ENCODE measurements at places on chromosomes 1 and 21. TPM values are rescaled to one million over a fixed set of nuclear protein-coding genes. Genes with fewer than 3 reads are reported as not detected.

The ASTN1 gene
- not detected for total RNA-seq

The TNFRSF18 gene
- total RNA-seq, result 387 TPM

GRCh38 chr1:2473198-2473597 is 2.9 kb upstream of the PLCH2 start:
- DNase-seq, result no peak

The PAQR6 gene
- total RNA-seq, result 4.0 TPM

DNA sequence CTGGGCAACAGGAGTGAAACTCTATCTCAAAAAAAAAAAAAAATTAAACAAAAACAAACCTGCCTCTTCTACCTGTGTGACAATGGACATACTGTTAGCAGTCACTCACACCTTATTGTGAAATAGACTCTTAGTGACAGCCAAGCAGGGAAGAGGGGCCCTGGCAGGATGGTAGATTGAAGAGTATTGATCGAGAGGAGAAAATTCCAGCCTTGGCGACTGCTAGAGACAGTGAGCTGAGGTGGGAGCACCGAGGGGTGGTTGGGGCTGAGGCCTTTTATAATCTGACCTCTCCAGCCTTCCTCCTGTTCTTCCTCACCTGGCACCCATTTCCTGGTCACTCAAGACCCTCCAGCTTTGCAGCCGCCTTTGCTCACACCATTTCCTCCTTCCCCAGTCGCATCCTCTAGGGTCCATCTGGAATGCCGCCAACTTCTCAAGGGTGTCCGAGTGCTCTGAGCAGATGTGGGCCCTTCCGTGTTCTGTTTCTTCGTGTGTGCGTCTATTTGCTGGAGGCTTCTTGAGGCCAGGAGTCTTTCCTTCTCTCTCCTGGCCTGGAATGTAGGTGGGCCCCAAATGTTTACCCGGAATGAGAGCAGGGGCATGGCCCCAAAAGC is 196.9 kb upstream of the TMEM51 start:
- DNase-seq, result no peak

The DHRS3 gene
- total RNA-seq, result 57.6 TPM

The IVL gene
- total RNA-seq, result not detected

DNA sequence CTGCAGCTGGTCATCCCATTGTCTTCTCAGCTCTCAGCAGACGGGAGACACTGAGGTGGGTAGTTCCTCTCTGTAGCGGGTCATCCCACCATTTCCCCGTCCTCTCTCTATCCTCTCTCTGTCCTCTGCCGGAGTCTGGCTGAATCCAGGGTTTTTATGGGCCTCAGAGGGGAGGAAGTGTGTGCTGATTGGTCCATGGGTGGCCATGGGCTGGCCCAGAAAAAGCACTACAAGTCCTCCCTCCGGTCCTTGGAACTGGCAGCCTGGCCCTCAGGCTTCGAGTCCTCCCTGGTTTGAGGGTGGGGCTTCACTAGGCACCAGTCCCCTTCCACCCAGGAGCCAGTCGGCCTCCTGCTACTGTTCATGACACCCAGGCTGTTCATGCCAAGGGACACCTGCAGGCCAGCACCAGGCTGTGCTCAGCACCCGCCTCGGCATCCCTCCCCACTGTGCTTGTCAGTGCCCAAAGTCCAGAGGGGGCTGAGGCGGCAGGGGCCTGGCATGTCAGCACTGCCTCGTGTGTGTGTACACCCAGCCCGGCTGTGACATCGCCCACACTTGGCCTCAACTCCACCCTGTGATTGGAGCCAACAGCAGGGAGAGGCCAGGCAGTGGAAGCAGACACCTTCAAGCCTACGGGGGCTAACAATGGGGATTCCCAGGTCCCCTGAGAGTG is 23.0 kb upstream of the LRRC8C start:
- peak; percentile 79 for DNase-seq

The OR2G6 gene
- not detected for total RNA-seq

GRCh38 chr1:203669739-203670138 is 43.1 kb downstream of the ATP2B4 start:
- DNase-seq, result no peak

GRCh38 chr1:98325646-98326440 is 335.7 kb upstream of the SNX7 start:
- DNase-seq, result no peak

GRCh38 chr1:46797696-46798470 is 963 bp upstream of the CYP4B1 start:
- DNase-seq, result no peak

DNA sequence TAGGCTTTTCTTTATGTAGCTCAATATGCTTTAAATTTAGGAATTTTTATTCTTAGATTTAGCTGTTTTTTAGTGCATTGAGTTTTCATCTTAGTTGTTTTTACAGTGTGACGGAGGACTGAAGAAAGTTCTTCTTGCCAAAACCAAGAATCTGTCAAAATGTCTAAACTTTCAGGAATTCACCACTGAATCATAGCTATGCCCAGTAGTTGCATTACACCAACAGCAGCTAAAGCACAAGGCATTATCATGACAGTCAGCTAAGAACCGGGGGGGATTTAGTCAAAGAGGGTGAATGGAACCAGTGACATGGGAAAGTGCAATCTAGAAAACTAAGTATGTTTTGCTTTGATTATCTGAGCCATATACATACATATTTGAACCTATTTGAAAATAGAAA is 6.5 kb upstream of the C1orf146 start:
- DNase-seq, result no peak

The LCE6A gene
- total RNA-seq, result not detected

GRCh38 chr1:80994038-80994437 is 806.7 kb upstream of the ADGRL2 start:
- no peak for DNase-seq

GRCh38 chr1:200038325-200038980 is 10.9 kb downstream of the NR5A2 start:
- no peak for DNase-seq

- no peak for DNase-seq
These were observed 11.1 kb downstream of the DIPK1A start for GRCh38 chr1:92949937-92950817.

- DNase-seq, result no peak
These were observed 3.2 kb downstream of the DVL1 start for GRCh38 chr1:1345860-1346500.

GRCh38 chr1:107187399-107187798 is 46.6 kb downstream of the NTNG1 start:
- no peak for DNase-seq

The KRTAP20-2 gene
- total RNA-seq, result not detected

The C1orf115 gene
- 0.76 TPM for total RNA-seq

GRCh38 chr21:35026153-35026500 is 23.0 kb downstream of the RUNX1 start:
- DNase-seq, result no peak

GRCh38 chr1:40553017-40553416 is 21.6 kb downstream of the ZNF684 start:
- DNase-seq, result no peak

GRCh38 chr1:244599937-244600350 is 53.0 kb upstream of the DESI2 start:
- peak; percentile 76 for DNase-seq

DNA sequence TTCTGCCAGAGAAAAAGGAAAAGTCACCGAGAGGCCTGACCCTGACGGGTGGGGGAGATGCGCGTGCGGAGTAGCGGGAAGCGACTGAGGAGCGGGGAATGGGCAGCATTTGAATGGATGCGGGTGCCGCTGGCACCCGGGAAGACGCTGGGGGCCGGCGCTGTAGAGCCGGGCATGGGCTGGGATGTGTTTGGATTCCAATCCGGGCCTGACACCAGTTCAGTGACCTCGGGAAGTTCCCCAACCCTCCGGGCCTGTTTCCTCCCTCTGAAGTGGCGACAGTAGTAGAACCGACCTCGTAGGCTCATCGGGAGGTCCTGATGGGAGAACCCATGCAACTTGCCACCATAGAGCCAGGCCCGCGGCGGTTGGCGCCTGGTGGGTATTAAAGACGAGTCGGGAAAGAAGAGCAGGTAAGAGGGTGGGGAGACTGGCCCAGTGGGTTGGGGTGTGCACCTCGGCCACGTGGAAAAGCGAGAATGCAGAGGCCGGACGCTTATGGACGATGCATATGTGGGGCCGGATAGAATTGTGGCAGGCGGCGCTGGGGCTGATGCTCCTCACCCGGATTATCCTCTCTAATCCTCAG is 642 bp upstream of the SLC16A1 start:
- peak; percentile 57 for DNase-seq

The FCRL5 gene
- total RNA-seq, result not detected

- DNase-seq, result no peak
These were observed 269.3 kb upstream of the NFIA start for GRCh38 chr1:60813071-60813470.

The SSX2IP gene
- 10.9 TPM for total RNA-seq

DNA sequence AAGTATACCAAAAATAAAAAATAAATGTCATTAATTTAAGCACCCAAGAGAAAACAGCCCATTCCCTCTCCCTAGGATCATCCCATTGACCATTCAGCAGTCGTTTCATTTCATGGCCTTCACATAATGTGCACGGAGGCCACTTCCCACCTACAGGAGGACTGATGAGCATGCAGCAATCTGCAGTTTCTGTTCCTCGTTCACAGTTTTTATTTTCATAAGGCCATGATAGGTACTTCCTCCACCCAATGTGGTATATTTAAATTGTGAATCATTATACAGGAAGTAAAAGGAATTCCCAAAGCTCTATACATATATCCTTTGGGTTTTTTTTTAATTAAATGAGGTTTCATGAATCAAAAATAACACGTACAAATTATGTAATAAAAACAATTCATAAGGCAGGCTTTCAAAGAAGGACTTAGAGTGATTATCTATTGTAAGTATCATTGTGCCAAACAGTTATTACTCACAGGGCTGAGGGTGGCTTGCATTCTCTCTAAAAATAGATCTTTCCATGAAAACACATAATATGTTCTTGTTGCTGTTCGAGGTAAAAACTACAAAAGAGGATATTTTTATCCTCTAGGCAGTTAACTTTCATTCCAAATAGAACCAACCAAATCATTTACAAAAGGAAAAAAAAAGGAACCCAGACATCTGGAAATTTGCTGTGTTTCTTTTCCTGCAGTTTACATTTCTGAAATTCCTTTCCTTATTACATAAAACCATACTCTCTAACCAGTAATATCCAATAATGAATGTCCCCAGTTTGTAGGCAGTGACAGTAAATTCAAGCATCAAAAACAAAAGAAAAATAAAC is 27.5 kb upstream of the SLC44A3 start:
- no peak for DNase-seq

GRCh38 chr1:220386494-220387195 is 114.4 kb upstream of the RAB3GAP2 start:
- no peak for DNase-seq

- no peak for DNase-seq
These were observed 218.7 kb upstream of the FOXD3 start for GRCh38 chr1:63103682-63104081.

- DNase-seq, result no peak
These were observed 10.1 kb downstream of the ZC3H12A start for GRCh38 chr1:37484325-37485051.

DNA sequence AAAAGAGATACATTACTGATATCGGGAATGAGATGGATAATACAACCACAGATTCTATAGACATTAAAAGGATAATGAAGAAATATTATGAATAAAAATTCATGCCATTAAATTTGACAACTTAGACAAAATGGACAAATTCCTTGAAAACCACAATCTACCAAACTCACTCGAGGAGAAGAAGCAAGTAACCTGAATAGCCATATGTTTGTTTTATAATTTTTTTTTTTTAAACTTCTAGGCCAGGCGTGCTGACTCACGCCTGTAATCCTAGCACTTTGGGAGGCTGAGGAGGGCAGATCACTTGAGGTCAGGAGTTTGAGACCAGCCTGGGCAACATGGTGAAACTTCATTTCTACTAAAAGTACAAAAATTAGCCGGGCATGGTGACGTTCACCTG is 327.9 kb downstream of the VAV3 start:
- no peak for DNase-seq

The SLC45A3 gene
- total RNA-seq, result 0.55 TPM

The AGL gene
- 19.0 TPM for total RNA-seq

- DNase-seq, result no peak
These were observed 5.5 kb upstream of the PIK3R3 start for GRCh38 chr1:46137916-46138315.

The RAB3B gene
- 0.21 TPM for total RNA-seq

The BEST4 gene
- total RNA-seq, result 1.1 TPM

GRCh38 chr21:15549671-15550070 is 180.1 kb upstream of the USP25 start:
- DNase-seq, result no peak

- no peak for DNase-seq
These were observed 290.0 kb downstream of the SETD4 start for GRCh38 chr21:35770101-35770945.

- DNase-seq, result no peak
These were observed 62.2 kb downstream of the CAPZB start for GRCh38 chr1:19423130-19423529.

The METTL25B gene
- total RNA-seq, result 46.3 TPM

The MMEL1 gene
- total RNA-seq, result 1.2 TPM

DNA sequence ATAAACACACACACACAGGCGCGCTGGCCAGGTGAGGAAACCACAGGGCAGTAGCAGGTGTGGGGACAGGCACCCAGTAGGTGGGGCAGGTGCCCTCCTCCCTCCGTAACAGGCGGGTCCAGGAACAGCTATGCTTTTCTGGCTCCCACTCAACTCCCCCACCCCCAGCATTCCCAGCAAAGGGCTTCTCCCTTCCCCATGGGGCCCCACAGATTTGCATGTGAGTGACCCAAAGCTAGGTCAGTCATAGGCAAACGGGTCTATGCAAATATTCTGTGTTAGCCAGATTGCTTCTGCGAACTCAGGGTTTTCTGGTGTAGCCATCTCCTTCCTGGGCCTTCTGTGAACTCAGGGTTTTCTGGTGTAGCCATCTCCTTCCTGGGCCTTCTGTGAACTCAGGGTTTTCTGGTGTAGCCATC is 114.2 kb downstream of the SIK1 start:
- no peak for DNase-seq

Data from activated CD4-positive, alpha-beta memory T cell treated with anti-CD3 and anti-CD28 coated beads for 36 hours (primary cell).